Activated CD8-positive, alpha-beta memory T cell treated with anti-CD3 and anti-CD28 coated beads, Interleukin-2, amount 10 ng/mL, durations not matched to agents 7 days and 5 days (primary cell): ENCODE measurements at places on chromosomes 7 and 10.

DNA sequence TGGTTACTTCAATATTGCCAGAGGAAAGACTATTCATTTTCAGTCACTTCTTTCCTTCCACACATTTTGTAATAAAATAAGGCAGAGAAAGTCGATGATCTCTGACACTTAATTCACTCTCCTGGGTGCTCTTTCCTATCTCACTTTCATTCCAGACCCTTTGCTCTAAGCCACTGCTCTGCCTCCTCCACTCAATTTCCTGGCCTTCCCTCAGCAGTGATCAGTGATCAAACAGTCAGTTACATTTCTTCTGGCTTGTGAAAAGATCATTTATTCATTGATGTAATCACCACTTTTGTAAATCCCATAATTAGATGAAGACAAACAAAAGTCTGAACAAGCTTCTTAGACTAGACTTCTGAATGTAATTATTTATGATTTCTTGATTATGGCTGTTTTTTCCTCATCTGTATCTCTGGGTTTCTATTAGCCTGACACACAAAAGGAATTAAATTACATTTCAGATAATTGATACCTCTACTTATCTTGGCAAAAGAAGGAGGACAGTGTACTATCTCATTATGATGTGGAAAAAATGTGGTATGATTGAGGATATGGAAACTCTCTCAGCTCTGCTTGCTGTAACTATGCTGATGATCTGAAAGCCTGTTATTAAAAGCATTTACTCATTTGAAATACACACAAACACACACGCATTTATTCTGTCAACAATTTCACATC is 1102.3 kb downstream of the GRM8 start:
- no peaks in the 10 kb centered on the region for H3K36me3 ChIP-seq
- H3K27ac ChIP-seq, result no peak overlapping the region
- no peaks in the 10 kb centered on the region for H3K4me1 ChIP-seq
- H3K4me3 ChIP-seq, result no peak overlapping the region
- no peak for DNase-seq

DNA sequence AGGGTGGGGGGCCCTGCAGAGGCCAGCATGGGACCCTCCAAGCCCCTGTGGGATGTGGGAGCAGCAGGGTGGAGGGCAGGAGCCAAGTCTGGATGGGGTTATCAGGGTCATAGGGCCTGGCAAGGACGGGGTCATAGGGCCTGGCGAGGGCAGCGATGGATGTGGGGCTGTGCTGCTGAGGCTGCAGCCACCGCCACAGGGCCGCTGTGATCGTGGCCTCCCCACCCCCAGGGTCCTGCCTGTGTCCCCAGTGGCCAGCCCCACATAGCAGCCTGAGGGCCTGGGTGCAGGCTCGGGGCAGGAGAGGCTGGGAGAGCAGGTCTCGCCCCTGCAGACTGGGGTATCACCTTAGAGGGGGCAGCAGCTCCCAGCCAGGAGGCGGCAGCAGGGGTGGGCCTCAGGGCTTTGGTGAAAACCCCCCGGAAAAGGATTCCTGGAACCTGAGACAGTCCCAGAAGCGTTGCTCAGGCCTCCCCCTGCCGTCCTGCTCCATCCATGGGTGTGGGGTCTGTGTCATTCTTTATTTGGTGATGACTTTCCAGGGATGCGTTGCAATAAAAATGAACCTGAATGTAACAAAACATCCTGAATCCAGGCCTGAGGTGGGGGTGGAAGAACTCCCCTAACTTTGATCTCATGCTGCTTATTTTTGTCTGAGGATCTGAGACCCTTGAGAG is 107.3 kb upstream of the SHH start:
- no peak for DNase-seq
- H3K36me3 ChIP-seq, result peaks cover 3% of the 10 kb centered on the region
- no peak overlapping the region for H3K4me3 ChIP-seq
- H3K27ac ChIP-seq, result no peak overlapping the region

GRCh38 chr10:16592378-16592777 is 70.7 kb upstream of the C1QL3 start:
- no peaks in the 10 kb centered on the region for H3K4me1 ChIP-seq
- no peaks in the 10 kb centered on the region for H3K27me3 ChIP-seq
- H3K27ac ChIP-seq, result no peak overlapping the region
- H3K4me3 ChIP-seq, result no peak overlapping the region
- peaks cover 8% of the 10 kb centered on the region for H3K36me3 ChIP-seq

- no peak overlapping the region for H3K27ac ChIP-seq
- no peak overlapping the region for H3K4me3 ChIP-seq
- no peaks in the 10 kb centered on the region for H3K27me3 ChIP-seq
- peaks cover 6% of the 10 kb centered on the region for H3K4me1 ChIP-seq
- H3K36me3 ChIP-seq, result no peaks in the 10 kb centered on the region
- no peak for DNase-seq
Observed at GRCh38 chr7:6558837-6559236, 7.6 kb upstream of the GRID2IP start.

DNA sequence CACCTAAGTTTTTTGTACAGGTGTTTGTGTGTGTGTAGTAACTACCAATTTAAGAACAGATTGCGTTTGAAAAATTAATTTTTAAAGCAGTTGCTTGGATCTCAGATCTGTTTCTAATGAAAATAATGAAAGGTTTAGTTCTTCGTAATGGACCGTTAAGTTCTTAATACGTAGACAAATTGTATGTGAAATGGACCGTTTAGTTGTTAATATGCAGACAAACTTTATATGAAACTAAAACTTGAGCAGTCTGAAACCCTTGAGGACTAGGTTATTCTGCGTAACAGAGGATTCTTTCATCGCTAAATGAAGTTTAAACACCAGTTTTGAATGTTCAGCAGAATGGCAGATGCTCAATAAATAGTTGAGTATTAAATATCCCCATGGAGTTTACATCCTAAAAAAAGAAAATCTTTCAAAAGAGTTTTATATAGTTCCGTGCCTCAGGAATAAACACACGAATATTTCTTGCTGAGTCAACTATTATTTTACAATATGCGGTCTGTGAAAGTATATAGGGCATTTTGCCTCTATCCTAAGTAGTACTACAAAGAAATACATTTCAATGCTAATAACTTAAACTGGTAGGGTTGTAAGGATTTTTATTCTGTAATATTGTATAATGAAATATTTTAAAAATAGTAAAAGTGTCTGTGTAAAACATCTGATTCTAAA is 1.2 kb downstream of the DBF4 start:
- no peaks in the 10 kb centered on the region for H3K27me3 ChIP-seq
- DNase-seq, result no peak
- H3K4me3 ChIP-seq, result peak overlapping the region; percentile 88
- H3K27ac ChIP-seq, result peak overlapping the region; percentile 96

DNA sequence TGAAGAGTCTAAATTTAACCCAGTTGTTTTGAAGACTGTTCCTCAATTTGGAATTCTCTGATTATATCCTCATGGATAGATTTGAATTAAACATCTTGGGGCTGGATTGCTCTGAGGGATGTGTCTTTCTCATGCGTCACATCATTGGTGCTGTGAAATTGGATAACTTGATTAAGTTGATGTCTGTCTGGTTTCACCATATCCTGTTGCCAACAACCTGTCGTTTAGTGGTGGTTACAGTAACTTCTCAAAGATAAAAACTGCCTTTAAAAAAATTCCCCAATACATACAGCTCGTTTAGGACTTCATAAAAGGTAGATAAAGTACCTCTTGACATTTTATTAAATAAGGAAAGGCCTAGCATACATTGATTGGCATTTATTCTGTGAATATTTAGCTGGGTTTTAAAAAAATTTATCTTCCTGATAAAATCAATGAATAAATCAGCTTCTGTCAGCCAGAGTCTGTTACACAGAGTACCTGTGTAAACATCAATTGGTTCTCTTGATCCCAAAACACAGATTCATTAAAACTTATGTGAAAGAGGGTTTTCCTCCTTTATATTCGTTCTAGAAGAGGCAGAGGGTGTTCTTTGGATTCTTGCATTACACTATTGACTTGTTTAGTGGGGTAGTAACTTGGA is 10.5 kb downstream of the CRCP start:
- H3K36me3 ChIP-seq, result peaks cover 9% of the 10 kb centered on the region
- no peaks in the 10 kb centered on the region for H3K27me3 ChIP-seq
- no peak overlapping the region for H3K4me3 ChIP-seq
- peaks cover 36% of the 10 kb centered on the region for H3K4me1 ChIP-seq

GRCh38 chr7:142349670-142350405 is 92.0 kb upstream of the PRSS58 start:
- H3K27ac ChIP-seq, result no peak overlapping the region
- no peak overlapping the region for H3K4me3 ChIP-seq
- DNase-seq, result no peak
- H3K36me3 ChIP-seq, result no peaks in the 10 kb centered on the region

- no peak overlapping the region for H3K27ac ChIP-seq
- H3K4me1 ChIP-seq, result no peaks in the 10 kb centered on the region
- no peak overlapping the region for H3K4me3 ChIP-seq
- DNase-seq, result no peak
- no peaks in the 10 kb centered on the region for H3K27me3 ChIP-seq
- H3K36me3 ChIP-seq, result no peaks in the 10 kb centered on the region
Observed at GRCh38 chr7:46568420-46569132, 647.5 kb upstream of the IGFBP3 start.
